Central memory CD4-positive, alpha-beta T cell (primary cell): ENCODE measurements at places on chromosomes 11 and 22.

- DNase-seq: peak; percentile 44
Measured at GRCh38 chr11:118290923-118291322, 13.6 kb upstream of the CD3E start.

GRCh38 chr11:34830648-34831047, 85.5 kb downstream of the APIP start:
- DNase-seq: no peak

DNA sequence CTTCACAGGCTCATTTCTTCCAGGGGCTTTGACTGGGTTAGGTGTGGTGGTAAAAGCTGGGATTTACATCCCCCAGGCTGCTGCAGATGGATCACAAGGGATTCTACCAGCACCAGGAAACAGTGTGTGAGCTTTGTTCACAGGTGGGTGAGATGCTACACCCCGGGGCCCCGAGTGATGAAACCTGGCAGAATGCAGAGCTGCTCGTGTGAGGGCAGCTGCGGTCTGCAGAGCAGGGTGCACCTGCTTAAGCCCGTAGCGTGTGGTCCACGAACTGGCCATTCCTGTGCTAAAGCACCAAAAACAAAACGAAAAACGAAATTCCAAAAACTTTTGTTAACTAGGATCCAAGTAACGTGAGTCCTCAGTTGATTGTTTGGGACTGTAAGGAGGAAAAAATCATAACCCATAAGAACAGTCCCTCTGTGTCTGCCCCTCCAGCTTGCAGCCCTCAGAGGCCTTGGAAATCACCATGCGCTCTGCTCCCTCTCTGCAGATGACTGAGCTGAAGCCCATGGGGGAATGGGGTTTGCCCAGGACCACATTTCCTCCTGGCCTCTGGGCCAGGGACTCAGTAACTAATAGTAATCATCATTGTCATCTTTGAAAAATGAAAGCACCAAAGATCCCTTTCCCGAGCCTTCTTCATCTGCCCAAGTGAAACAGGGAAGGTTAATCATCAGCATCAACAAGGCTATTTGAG, 24.6 kb downstream of the ELF5 start:
- DNase-seq: no peak

DNA sequence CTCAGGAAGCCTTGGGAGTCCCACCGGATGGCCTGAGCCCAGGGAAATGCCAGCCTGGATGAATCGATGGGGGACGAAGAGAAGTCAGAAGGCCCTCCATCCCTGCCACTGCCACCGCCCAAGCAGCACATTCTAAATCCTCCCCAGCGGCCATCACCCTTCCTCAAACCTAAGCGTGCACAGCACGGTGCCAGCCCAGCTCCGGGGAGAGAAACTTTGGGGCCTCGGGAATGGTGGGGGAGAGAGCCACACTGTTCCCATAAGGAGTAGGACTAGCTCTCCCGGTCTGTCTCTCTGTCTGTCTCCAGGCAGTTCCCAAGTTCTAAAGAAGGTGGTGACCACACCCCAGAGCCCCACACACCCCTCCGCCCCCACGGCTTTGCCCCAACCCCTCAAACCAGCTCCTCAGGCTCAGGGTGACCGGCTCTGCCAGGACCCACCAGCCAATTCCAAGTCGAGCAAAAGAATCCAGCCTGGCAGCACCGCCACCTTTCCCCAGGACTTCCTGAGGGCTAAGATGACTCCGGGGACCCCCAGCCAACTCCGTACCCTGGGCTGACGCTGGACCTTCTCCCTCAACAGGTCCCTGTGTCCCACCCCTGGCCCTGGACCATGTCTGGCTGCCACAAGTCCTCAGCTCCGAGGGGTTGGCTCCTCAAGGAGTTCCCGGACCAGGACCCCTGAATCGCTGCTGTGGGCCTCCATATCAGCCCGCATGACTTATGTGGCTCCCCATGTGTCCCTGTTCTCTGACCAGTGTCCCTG, 2.7 kb downstream of the AHNAK start:
- no peak for DNase-seq

- DNase-seq: no peak
Measured at GRCh38 chr11:47705721-47706120, 9.4 kb downstream of the AGBL2 start.

DNA sequence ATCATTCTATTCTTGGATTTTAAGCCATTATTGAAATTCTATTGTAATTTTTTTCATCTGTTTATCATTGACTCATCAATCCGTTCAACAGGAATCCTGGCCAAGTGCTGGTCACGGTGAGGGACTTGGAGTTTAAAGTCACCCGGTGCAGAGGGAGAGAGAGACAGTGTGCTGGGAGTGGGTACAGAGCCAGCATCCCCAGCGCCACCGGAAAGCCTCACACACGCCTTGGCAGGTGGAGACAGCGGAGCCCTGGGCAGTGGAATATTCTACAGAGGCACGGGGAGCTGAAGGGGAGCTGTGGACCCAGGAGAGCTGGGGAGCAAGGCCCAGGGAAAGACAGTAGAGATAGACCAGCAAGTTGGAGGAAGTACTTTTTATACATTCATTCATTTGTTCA, 787.6 kb downstream of the BRD1 start:
- no peak for DNase-seq

DNA sequence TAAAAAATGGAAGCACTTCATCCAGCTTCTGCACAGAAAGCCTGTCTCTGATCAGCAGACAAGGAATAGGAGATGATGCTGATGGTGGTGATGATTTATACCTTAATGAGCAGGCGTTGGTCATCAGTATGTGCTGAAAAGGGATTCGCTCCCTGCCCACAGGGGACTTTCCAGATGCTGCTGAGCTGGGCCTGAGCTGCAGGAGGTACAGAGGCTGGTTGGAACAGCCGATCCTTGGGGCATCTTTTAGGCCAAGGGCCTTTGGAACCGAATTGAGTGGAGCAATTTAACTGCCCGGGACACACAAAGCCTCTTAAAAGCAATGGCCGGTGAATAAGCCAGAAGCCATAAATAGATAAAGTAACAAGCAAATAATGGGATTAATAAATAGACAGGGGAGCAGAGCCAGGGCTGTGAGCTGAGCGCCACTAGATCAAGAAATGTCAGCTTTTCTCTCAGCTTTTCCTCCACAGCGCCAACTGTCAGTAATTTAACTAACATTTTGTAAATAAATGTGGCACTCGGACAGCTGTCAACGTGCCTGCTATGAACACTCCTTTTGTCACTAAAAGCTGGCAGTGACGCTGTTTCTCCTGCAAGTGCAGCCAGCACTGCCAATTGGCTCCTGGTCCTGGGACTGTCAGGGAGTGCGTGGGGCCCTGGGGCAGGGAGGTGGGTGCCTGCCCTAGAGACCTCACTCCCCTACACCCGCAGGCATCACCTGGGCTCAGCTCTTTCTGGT, 562.3 kb downstream of the NTM start:
- no peak for DNase-seq

GRCh38 chr11:44247508-44247907, 62.4 kb downstream of the ALX4 start:
- no peak for DNase-seq

DNA sequence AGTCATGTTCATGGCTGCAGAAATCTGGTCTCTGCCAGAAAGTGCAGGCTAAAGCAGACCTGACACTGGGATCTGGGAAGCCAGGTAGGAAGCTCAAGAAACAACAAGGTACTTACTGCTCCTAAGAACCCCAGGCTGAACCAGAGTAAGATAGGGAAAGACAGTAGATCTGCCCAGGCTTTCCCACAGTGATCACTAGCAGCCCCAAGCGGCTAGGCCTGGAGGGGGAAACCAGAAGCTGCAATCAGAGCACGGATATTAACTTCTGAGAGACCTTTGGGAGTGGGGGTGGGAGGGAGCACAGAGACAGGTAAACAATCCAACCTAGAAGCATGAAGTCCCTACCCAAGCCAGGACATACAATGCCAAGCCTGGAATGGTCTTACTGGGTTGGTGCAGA, 135.2 kb upstream of the C11orf58 start:
- no peak for DNase-seq

DNA sequence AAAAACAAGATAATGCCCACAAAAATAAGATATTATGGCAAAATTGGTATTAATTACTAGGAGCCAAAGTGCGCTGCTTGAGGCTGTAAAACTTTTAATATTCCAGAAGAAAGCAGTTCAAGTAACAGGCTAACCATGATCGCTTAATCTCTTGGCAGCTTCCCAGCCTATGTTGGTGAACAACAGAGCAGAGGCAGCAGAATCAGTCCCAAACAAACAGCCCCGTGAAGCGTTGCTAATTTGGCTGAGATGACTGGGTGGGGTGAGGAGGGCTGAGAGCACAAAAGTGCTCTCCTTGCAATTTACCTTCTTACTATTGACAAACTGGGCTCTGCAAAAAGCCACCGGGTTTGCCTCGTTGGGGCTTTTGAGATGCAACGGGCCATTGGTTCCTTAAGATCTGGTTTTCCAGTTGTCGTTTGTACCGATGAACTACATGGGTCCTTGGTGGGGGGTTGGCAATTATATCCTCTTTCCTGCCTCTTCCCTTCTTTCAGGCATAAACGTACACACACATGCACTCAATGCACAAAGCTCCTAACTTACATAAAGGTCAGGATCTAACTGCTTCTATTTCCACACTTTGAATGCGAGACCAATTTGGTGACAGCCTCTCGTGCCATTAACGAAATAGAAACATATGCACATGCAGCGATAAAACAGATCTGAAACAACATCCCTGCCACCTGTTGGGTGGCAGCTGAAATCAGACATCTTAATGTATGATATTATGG, 407.6 kb upstream of the CADM1 start:
- no peak for DNase-seq

- DNase-seq: no peak
Measured at GRCh38 chr22:47044722-47045535, 282.5 kb downstream of the TBC1D22A start.

GRCh38 chr11:93054881-93055280, 85.4 kb downstream of the MTNR1B start:
- no peak for DNase-seq

GRCh38 chr22:25780673-25781072, 38.7 kb downstream of the MYO18B start:
- no peak for DNase-seq

DNA sequence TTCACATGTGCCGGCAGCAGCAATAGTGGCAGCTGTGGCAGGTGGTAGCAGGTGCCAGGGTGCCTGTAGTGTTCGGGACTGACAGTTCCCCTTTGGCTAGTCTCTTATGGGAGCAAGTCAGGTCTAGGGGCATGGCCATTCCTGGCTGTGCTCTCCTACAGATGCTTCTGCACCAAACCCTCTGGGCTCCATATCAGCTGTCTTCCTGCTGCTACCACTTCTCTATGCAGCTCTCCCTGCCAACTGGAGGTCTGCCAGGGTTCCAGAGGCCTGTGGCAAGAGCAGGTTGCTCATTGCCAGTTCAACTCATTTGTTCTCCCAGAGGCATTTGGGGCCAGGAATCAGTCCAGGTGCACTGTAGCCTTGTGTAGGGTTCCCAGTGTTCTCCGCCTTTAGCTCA, 473.7 kb downstream of the JRKL start:
- DNase-seq: no peak

DNA sequence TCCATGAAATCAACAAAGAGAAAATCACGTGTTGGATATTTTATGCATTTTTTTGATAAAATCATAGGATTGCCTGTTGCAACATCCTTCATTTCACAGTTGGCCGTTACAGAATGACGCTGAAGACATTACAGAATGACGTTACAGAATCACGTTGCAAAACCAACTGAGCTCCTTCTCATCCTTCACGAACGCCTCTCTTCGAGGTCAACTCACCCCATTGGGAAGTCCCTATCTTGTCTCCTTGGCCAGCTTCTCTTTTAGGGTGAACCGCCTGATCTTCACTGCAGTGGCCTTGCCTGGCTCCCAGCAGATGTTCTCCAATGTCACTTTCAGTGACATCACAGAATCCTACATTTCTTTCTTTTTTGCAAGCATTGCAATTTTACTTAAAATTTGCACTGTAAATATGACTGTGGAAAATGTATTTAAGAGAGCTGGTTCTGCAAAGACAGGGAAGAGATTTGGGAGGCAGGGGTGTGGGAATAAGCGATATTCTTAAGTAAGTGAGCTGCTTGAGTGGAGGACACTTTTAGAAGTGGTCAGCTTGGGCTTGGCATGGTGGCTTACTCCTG, 5.1 kb downstream of the KRTAP5-7 start:
- DNase-seq: no peak

DNA sequence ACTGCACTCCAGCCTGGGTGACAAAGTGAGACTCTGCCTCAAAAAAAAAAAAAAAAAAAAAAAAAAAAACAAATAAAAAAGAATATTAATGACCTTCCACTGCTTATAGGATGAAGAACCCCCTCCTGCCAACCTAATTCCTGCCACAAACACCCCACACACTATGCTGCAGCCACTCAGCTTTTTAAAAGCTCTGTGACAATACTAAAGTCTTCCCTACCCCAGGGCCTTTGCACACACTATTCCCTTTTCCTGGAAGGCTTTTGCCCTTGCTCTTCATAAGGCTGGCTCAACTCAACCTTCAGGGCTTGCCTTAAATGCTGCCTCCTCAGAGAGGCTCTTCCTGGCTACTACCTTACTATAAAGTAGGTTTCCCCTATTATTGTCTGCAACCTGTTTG, 10.8 kb upstream of the KCNJ11 start:
- no peak for DNase-seq

DNA sequence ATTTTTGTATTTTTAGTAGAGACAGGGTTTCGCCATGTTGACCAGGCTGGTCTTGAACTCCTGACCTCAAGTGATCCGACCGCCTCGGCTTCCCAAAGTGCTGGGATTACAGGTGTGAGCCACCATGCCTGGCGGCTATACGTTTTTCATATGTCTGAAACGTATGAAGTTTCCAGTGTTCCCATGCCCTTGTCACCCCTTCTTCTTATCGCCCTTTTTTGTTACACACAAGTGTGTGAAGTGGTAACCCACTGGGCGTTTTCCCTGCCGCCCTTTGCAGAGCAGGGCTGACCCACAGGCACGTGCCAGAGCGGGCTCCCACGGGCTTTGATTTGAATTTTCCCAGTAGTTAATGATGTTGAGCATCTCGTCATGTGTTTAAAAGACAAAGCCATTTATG, 17.0 kb downstream of the PIM3 start:
- DNase-seq: no peak

DNA sequence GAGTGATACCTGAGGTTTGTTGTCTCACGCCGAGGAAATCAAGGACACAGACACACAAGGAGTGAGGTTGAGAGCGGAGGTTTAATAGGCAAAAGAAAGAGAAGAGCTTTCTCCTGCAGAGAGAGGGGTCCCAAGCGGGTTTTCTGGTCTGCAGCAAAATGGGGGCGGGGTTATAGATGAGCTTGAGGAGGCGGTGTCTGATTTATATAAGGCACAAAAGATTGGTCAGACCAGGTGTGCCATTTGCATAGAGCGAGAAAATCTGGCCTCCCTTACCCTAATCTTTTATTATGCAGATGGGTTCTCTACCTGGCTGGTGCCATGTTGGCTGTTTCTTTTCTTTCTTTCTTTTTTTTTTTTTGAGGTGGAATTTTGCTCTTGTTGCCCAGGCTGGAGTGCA, 11.8 kb downstream of the C11orf96 start:
- DNase-seq: no peak

- DNase-seq: no peak
Measured at GRCh38 chr11:76782531-76783293, 444 bp upstream of the TSKU start.

DNA sequence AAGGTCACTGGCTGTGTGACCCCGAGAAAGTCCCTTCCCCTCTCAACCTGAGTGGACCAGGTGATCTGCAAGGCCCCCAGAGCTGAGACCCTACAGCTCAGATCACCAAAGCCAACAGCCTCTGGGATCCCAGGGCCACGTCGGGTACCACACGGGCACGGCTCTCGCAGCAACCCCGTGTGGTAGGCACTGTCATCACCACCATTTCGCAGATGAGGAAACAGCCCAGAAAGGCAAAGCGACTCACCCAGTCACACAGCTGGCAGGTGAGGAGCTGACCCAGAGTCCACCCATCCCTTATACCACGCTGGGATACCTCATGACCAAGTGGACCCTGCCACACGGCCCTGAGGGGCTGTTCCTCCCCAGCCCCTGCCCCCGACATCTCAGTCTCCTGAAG, 2.8 kb downstream of the ATP5MGL start:
- DNase-seq: no peak
